Fibroblast of skin of abdomen (primary cell): ENCODE measurements at places on chromosomes 6 and 20.

- DNase-seq, result peak; percentile 25
Measured at GRCh38 chr20:4684837-4685413, 36.8 kb upstream of the PRND start.

GRCh38 chr20:23823111-23823510 is 3.4 kb downstream of the CST2 start:
- DNase-seq, result no peak

GRCh38 chr20:11796026-11796425 is 121.7 kb upstream of the BTBD3 start:
- peak; percentile 74 for DNase-seq

GRCh38 chr20:2178318-2179232 is 76.9 kb downstream of the STK35 start:
- DNase-seq, result no peak

DNA sequence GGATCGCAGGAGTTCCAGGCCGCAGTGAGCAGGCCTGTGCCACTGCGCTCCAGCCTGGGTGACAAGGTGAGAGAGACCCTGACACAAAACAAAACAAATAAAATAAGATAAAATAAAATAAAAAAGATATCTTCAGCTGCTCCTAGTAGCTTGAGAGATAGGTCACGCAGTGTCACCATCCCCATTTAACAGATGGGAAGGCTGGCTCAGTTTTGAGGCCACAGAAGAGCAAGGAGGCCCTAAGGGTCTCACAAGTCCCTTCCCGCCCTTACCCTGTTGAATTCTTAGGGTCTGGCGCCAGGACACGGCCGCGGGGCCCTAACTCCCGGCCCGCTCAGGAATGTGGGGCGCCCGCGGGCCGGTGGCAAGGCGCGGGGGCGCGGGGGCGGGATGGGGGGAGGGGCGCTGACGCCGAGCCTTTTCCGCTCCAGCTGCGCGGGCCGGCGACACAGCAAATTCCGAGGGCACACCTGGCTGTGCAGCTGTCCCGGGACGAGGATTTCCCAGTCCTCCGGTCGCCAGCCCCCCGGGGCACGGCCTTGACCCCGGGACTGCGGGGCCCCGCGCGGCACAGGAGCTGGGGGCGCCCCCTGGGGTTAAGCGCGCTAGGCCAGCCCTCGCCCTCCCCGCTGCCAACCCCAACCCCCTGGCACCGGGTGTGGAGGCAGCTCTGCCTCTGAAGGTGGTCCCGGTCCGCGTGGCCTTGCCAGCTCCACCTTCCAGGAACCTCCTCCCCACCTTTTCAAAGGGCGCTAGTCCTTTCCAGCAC is 10.3 kb upstream of the R3HDML start:
- no peak for DNase-seq

DNA sequence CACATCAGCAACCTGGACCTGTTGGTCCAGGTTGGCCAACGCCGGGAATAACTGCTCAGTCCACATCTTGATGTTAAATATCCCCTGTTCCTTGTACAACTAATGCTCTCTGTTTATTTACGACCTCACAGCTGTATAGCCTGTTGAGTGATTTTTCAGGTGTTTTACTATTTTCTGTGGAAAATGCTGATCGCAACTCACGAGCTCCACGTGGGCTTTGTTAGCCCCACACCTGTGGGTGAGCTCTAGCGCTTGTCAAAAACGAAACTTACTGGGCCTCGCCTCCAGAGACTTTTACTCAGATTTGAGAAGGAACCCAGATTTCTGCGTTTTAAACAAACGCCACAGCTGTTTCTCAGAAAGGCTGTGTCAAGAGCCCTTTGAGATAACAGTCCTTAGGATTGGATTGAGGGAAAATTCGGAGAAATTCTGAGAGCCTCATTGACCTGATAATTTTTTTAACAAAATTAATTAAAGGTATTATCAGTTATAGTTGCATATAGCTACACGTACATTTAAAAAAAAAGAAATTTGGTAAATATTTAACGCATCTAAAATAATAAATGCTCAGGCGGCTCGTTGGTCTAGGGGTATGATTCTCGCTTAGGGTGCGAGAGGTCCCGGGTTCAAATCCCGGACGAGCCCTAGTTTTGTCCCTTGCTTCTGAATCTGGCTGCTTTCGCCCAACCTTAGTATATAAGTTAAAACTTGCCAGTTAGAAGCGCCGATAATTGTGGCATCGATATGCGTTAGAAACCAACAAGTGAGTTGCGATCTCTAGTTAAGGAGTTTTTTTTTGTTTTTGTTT is 16.7 kb downstream of the HMGN4 start:
- peak; percentile 80 for DNase-seq

- peak; percentile 27 for DNase-seq
Measured at GRCh38 chr6:18269717-18270116, 5.4 kb upstream of the DEK start.

DNA sequence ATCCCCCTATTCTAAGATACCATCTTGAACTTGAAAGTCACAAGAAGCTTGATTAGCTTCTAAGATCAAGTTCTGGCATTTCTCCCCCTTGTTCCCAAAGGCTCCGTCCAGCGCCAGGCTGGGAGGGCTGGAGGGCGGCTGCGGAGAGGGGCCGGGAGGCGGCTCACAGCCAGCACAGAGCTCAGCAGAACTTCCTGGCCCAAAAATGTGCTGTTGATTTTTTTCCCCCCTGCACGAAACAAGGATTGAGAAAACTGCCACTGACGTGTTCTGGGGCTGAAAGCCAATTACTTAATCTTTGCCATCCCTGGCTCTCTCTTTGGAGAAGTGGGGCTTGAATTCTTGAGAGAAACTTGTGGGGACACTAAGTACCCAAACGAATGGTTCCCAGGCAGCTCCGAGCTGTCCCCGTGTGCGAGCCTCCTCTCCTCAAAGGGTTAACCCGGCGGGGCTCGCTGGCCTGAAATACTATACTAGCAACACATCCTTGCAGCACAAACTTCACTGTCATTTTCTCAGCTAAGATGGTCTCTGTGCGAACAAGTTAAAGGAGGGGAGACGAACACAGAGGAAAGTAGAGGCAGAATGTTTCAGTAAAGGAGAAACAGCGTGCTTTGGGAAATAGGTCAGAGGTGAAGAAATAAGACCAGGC is 452 bp downstream of the TRAF3IP2 start:
- DNase-seq, result peak; percentile 94

DNA sequence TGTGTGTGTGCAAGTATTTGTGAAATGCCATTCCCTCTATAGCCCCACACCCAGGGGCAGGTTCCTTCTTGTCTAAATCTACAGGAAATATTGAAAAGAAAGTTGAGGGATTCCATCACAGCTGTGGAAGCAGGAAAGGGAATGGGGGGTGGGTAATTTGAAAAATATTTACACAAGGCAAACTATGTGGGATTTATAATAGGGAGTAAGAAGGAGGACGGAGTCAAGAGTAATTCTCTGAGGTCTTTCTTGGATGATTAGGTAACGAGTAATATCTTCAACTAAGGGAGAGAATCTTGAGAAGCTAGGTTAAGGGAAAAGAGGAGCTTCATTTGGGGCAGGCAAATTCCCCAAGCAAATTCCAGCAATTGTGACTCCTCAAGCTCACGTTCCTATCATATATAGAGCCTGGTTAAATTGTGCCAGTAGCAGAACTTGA is 113.5 kb upstream of the SGK1 start:
- peak; percentile 87 for DNase-seq

DNA sequence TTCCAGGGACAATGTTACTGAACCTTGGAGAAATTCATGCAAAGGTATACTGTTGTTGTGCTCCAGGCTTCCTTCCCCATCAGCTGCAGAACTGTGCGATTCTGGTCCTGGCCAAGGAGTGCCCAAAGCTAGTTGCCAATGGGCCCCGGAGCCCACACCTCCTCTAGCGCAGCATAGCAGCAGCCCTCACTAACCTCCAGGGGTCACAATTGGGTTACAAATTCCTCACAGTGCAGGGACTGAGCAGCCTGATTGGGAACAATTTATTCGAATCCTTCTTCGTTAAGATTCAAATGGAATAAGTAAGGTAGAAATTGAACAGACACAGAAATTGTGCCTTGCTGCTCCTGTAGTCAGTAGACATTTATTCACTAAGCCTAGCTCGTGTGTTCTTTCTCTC is 284.9 kb downstream of the PRKN start:
- DNase-seq, result peak; percentile 9

- peak; percentile 6 for DNase-seq
Measured at GRCh38 chr6:53014063-53014462, 19.0 kb upstream of the GSTA4 start.

DNA sequence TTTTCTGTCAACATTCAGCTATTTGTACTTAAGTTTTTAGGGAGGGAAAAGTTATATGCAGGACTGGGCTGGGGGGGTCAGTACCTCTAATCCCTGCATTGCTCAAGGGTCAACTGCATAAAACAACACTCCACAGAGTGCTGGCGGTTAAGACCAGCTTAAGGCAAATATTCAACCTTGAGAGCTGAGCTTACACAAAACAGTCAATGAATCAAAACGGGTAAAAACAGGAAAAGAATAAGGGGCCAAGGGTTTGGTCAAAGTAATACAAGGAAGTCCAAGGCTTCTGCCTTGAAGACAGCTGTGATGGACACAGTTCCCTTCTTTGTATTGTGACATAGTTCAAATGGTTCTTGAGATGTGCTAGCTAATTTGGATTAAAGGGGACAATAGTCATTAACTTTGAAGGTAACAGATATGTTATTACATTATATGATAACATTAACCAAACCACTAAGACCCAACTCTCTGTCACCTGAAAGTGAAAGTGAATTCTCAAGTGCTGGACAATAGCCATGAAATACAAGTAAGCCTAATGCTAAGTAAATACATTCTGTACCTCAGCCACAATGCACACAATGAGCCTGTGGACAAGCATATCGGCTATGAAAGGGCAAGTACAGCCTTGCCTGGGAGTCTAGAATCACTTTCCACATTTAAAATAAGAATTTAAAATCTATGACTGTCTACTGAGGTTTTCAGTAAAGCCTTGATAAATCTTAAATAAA is 106.8 kb downstream of the PDE10A start:
- DNase-seq, result no peak
